ENCODE measurements at places on chromosomes 2 and 18.

GRCh38 chr18:48676346-48676745 is 137.5 kb downstream of the CTIF start:
- no peak for DNase-seq

DNA sequence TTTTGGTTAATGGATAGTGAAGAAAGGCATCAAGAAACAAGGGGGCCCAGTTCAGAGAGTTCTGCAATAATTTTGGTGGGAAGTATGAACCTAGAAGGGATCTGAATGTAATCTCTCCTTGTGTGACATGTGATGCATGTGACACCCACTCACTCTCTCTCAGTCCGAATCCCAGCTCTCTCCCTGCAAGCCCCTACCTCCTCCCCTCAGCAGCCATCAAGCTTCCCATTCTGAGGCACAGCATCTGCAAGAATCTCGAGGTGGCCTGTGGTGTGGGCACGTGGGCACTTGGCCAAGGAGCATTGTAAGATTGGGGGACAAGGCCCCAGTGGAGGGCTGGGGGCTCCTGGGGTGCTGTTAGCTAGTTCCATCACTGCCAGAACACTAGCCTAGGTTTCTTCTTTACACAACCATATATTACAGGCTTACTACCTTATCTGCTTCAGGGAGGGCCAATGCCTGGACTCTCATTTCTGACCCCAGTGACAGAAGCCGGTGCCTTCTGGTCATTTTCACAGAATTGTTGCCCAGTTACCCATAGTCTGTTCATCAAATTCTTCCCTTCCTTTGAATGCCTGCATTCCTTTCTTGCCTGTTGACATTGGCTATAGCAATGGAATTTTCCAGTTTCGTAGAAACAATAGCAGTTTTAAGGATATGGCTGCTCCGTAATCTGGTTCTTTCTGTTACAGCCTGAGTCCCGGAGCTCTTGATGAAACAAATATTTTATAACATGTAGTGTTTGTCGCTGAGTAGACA is 13.3 kb upstream of the LCLAT1 start:
- DNase-seq, result no peak

- no peak for DNase-seq
These were observed 115.7 kb downstream of the GYPC start for GRCh38 chr2:126771501-126772195.

GRCh38 chr2:5387406-5387805 is 304.8 kb upstream of the SOX11 start:
- DNase-seq, result no peak

GRCh38 chr2:237692601-237693290 is 65.4 kb downstream of the LRRFIP1 start:
- peak; percentile 35 for DNase-seq

DNA sequence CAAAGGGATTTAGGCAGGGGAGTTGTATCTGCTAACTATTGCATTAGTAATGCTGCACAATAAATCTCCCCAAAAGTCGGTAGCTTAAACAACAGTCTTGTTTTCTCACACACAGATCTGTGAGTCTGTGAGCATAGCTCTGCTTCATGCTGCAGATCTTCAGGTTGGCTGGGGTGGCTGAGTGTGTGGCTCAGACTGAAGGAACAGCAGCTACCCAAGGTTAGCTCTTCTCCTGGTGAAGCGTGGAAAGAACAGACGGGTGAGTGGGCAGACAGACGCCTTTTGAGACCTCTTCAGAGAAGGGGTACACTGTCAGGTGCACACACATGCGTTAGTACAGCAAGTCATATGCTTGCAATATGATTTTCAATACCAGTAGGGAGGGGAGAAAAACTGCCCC is 3.9 kb upstream of the CCDC85A start:
- DNase-seq, result no peak

DNA sequence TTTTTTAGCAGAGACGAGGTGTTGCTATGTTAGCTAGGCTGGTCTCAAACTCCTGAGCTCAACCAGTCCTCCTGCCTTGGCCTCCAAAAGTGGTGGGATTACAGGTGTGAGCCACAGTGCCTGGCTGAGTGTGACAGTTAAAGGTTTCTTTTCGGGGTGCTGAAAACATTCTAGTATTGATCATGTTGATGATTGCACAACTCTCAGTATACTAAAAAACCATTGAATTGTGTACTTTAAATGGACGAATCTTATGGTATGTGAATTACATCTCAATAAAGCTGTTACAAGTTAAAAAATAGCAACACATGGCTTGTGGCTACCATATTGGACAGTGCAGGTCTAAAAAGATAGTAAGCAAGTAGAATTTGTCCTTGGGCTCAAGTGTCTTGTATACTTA is 22.3 kb downstream of the PAPOLG start:
- DNase-seq, result no peak

DNA sequence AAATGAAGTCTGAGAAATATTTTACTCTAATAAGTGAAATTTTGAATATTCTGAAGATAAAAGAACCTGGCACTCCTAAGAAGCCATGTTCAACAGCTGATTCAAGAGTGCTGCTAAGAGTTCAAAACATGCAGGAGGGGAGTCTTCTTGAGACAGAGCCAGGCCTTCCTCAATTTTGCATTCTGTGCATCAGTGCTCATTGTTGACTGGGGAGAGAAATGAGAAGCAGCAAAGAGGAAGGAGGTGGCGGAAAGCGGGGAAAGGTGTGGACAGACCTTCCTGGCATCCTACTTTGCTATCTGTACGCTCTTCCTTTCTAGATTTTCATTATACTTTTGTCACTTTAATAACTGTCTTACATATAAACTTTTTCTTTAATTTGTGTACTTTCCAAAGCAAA is 29.7 kb upstream of the TXNDC2 start:
- no peak for DNase-seq

GRCh38 chr18:11323359-11323819 is 174.0 kb upstream of the PIEZO2 start:
- DNase-seq, result peak; percentile 14

DNA sequence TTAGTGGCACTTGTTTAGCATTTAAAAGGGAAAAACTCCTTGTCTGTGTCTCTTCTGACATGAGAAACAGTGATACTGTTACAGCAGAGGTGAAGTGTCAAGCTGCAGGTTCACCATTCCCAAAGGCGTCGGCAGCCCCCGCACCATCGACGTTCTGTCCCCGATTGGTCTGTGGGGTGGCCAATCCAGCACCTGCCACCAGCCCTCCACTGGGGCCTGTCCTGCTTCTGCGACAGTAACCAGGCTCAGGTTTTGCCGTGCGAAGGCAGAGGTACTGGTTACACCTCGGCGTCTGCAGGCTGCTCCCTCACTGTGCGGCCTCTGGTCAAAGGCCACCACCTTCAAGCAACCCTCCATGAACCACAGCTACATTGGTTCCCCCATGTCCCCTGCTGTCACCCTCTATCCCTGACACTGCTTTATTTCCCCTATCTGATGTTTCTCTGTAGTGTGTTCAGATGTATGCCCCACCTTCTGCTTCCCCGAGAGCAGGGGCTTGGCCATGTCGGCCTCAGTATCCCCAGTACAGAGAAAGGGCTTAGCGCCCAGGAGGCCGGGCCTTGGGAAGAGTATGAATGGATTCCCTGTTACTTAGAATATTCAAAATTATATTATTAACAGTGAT is 8.6 kb upstream of the ESPNL start:
- DNase-seq, result no peak

GRCh38 chr2:180699657-180700361 is 280.6 kb upstream of the UBE2E3 start:
- no peak for DNase-seq

- no peak for DNase-seq
These were observed 38.9 kb downstream of the ADI1 start for GRCh38 chr2:3480352-3481010.

DNA sequence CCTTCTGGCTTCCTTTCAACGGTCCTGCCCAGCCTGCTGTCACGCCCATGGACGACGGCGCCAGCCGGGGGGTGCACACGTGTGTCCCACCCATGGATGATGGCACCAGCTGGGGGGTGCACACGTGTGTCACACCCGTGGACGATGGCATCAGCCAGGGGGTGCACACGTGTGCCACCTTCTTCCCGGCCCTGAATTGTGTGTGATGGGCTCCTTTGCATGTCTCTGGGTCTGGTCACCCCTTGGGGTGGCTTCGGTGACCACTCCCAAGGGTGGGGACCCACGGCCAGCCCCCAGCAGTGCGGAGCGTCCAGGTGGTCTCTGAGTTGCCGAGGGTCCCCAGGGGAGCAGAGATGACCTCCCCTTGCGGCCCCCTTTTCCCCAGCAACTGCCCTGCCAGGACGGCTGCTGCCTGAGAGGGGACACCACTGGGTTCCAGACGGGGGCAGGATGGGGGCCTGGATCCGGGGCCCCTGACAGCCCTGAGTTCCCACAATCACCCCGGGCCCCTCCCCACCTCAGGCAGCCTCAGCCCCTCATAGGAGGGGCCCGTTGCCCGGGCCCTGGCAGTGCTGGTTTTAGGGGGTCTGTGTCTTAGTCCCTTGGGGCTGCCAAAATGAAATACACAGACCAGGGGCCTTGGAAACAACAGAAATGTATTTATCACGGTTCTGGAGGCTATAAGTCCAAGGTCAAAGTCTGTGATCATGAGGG is 9.4 kb downstream of the NEU4 start:
- DNase-seq, result no peak

GRCh38 chr2:70777450-70777849 is 9.4 kb upstream of the ADD2 start:
- no peak for DNase-seq

DNA sequence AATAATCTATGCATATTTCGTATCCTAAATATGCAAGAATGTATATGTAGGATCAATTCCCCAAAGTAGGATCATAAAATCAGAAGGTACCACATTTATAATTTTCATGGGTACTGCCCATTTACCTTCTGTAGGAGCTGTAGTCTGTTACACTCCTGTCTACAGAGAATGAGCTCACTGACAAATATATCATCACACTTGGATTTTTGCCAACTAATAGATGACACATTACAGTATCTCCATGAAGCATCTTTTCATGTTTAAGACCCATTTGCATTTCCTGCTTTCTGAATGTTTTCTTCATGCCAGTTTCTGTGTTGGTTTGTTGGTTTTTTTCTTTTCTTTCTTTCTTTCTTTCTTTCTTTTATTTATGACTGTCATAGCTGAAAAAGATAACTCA is 70.9 kb upstream of the EML6 start:
- no peak for DNase-seq

GRCh38 chr2:98870516-98871158 is 65.4 kb downstream of the CRACDL start:
- no peak for DNase-seq

GRCh38 chr18:77647472-77647871 is 397.8 kb downstream of the GALR1 start:
- no peak for DNase-seq

DNA sequence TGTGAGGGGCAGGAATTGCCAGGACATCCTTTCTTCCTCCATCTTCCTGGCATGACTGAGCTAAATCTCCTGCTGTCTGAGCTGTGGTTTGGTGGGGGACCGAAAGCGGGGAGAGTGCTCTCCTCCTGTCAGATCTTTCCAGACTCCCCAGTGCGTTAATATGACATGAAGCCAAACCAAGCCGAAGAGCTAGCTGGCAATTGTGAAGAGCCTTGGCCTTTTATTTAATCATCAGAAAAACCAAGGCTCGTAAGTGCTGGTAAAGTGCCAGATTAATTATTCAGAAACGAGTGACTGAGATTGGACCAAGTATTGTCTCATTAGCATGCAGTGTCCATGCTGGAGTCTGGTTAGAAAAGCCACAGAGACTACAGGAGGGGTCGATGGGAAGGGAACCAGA is 14.5 kb upstream of the LRPPRC start:
- no peak for DNase-seq

DNA sequence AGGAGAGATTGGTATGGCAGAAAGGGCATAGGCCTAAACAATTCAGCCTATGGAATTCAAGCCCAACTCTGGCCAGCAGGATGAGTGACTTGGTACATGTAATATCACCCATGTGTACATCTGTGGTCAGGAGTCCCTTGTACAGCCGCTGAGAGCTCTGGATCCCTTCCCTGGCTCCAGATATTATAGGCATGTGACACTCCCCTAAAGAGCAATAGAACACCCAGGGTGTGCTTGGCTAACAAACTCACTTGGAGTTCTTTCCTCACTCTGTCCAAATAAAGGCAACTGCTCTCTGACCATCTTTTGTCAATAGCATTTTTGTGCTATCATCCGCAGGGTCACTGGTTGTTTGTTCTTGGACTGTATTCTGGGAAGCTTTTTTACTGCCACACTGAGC is 197.4 kb upstream of the NCKAP5 start:
- DNase-seq, result no peak

- no peak for DNase-seq
These were observed 16.4 kb upstream of the HNMT start for GRCh38 chr2:137947728-137948336.

DNA sequence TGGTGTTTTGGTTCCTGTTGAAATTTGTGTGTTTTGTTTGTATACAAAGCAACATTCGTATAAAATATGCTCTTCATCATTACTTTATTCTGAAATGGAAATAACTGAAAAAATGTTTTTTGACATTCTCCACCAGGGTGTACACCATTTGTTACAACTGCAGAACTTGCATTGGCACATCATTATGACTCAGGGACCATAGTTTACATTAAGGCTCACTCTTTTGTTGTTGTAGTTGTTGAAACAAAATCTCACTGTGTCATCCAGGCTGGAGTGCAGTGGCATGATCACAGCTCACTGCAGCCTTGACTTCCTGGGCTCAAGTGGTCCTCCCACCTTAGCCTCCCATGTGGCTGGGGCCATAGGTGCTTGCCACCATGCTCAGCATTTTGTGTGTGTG is 676.6 kb downstream of the TDRD15 start:
- DNase-seq, result no peak

GRCh38 chr18:73962256-73962655 is 185.4 kb downstream of the FBXO15 start:
- no peak for DNase-seq

DNA sequence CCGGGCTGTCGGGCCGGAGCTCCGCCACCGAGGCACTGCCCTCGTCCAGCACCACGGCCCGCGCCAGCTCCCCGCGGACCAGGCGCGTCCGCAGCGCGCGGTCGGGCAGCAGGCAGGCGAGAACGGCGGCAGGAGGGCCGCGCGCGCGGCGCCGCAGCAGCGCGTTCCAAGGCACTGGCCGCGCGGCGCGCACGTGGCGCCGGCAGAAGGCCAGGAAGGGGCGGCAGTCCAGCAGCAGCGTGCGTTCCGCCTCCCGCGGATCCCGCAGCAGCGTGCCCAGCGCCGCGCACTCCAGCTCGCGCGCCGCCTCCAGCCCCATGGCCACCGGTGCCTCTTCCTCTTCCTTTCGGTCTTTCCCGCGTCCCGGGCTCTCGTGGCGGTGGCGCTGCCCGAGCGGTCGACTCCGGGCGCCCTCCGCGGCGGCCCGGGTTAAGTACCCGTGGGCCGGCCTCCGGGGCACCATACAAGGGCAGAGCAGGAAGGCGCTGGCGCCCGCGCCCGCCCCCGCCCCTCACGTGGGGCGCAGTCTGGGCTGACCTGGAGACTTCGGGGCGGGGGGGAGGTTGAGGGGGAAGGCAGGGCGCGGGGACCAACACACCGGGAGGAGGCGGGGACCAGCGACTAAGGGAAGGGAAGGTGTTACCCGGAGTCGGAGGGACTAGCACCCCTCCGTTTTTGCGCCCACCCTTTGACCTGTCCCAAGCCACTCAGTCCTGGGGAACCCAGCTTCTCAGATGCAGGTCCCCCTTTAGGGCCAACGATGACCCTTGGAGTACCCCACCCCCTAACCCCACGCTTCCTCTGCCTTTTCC is at the start of gene DUSP2:
Gene DUSP2, minus strand, starts transcription at position 405 of the 812 bp plus-strand sequence. Its CDS starts 86 bp downstream, at position 319.
- peak; percentile 77 for DNase-seq

- DNase-seq, result no peak
These were observed 249.7 kb downstream of the IKZF2 start for GRCh38 chr2:212901604-212902275.
